CD4-positive, alpha-beta T cell treated with Interleukin-15 for 4 hours (primary cell): ENCODE measurements at places on chromosomes 6 and 20.

DNA sequence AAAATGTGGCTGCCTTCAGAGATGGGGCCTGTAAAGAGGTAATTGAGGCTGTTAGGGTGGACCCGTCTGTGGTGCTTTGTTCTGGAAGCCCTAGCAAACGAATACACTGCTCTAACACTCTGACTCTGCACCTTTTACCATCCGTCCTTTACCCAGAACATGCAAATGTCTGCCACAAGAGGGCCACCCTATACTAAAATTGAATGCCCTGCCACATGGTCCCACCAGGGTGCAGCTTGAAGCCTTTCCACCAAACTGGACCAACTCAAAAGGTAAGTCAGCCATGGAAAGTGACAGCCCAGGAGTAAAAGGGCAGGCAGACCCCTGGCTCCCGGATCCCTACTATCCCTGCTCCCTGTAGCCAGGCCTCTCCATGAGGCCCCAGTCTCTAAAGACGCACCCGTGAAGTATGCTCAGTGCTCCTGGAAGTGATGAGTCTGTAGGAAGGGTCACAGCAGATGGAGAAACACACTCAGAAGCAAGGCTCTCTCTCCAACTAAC lies 5.8 kb upstream of the BFSP1 start:
- peak; percentile 75 for DNase-seq

GRCh38 chr6:48419992-48420391 lies 309.0 kb upstream of the PTCHD4 start:
- DNase-seq, result no peak

DNA sequence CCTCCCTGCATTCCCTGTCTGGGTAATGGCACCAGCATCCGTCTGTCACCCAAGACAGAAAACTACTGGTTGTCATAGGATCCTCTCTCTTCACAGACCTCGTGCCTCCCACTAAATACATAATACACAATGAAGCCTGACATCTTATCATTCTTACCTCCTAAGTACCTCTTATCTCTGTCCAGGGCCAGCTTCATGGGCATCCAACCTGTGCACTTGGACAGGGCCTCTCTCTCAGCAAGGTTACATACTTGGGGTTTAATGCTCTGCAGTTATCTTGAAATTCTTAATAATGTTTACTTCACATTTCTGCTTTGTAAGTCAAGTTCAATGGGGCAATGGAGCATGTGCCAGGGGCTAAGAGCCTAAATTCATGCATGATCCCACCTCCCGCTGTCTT lies 30.8 kb upstream of the KLHL31 start:
- DNase-seq, result no peak

DNA sequence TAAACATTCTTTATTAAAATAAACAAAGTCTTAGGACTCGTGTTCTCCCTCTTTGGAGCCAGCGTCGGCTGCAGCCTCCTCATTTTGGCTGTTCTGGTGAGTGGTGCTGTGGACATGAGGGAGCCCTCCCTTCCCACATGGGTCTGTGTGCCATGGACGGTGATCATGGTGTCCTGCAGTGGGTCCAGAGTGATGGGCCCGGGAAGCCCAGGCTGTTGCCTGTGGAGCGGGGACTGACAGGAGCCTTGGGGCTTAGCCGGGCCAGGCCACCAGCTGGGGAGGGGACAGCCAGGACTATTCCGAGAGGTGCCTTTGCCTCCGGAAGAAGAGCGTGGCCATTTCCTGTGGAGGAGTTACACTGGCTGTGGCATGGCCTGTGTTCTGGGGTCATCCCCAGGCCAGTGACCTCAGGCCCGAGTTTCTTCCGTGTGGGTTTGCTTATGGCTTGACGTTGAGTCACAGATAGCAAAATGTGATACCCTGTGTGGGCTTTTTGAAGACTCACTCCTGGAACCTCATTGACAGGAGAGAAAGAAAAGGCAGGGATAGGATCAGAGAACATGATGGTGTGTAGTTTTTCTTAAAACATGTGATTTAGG lies 153.4 kb downstream of the DTNBP1 start:
- no peak for DNase-seq

DNA sequence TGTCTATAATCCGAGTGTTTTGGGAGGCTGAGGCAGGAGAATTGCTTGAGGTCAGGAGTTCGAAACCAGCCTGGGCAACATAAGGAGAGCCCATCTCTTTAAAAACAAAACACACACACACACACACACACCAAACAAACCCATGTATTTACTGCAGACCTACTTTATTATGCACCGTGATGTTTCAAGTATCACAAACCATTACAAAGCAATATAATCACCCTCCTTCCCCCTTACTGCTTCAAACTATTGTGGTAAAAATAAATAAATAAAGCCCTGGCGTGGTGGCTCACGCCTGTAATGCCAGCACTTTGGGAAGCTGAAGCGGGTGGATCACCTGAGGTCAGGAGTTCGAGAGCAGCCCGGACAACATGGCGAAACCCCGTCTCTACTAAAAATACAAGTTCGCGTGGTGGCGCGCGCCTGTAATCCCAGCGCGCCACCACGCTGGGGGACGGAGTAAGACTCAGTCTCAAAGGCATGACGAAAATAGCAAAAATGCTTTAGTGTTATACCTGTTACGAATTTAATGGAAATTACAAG lies 1.5 kb downstream of the TBCC start:
- no peak for DNase-seq

GRCh38 chr20:60030471-60030870 lies 72.2 kb downstream of the CDH26 start:
- no peak for DNase-seq

DNA sequence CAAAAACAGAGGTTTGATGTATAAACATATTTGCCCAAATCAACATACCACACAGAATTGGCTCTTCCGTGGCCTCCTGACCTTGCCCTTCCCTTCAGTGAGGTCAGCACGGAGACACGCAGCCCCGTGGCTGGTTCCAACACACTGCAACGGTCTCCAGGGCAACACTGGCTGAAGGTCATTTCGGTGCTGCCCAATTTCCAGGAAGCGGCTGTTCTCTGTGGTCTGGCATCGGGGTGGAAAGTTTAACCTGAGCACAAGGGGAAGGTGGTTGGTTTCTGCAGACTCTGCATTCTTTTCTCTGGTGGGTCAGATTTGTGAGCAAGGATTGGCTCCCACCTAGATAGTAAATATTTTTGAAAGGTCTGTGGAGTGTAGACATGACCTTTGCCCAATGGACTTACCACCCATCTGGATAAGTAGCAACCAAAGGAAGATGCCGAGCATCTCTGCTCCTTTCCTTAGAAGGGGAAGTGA lies 177.6 kb upstream of the PHACTR1 start:
- no peak for DNase-seq

DNA sequence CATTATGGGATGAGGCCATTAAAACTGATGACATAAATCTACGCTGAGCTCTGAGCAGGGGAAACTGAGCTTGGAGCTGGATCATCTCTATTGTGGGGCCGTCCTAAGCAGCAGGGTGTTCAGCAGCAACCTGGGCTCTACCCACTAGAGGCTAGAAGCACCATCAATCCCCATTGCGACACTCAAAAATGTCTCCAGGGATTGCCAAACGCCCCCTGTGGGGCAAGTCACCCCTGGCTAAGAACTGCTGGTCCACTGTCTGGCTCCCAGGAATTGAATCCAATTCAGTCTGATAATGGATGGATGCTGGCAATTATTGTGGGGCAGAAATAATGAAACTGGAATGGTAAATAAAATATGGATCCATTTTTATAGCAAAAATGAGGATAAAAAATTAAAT lies 38.2 kb downstream of the PMEPA1 start:
- no peak for DNase-seq

DNA sequence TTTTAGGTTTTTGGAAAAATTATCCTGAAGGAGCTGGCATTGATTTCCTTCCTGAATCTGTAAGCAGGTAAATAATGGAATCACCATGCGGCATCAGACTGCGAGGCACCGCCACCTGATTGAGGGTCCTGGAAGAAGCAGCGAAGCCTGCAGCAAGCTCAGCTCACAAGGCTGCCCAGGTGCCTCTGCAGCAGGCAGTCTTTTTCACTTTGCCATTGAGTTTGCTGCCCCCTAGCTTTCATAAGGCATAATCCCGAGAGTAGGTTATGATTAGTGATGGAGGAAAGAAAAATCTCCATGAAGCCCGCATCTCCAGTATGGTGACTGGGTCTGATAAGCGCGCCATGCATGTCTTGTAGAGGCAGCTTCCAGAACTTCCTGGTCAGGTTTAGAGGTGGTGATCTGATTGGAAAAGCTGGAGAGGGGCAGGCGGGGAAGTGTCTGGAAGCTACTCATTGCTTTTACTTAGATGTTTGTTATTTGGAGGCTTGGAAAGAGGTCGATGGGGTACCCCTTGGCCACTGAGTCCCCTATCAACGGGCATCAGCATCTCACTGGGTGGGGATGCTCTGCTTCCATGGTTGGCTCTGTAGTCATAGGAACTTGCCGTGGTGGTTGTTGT lies 26.7 kb downstream of the IYD start:
- DNase-seq, result peak; percentile 46

GRCh38 chr20:63570281-63571086 lies 3.6 kb downstream of the HELZ2 start:
- DNase-seq, result no peak

DNA sequence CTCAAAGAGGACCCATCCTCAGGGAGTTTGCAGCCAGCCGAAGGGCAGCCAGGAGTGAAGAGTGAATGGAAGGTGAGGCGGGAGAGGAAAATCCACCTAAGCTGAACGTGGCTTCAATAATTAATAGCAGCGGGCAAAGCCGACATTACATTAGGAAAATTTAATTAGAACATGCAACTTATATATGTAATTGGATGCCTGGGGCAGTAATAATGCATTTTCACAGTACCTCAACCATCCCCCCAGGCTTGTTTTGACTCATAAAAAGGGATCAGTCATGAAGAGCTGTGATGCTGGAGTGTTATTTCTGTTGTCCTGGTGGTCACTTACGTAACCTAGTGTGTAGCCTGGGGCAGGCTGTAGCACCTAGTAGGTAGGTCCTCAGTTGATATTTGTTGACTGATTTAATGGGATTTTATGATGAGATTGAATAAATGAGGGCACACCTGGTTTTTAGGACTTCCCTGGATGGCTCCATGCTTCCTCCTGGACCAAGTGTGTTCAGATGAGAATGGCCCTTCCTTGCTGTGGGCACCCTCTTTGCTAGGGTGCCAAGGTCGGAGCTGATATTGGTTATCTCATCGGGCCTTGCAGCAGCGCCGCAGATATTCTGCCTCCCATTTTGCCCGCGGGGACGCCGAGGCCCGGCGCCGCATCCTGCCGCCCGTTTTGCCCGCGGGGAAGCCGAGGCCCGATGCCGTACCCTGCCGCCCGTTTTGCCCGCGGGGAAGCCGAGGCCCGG lies 128.8 kb downstream of the CDH26 start:
- DNase-seq, result no peak

- no peak for DNase-seq
Observed at GRCh38 chr20:50491926-50492634, 18.1 kb upstream of the PTPN1 start.

GRCh38 chr6:36929152-36929551 lies 25.4 kb upstream of the PI16 start:
- DNase-seq, result no peak

- no peak for DNase-seq
Observed at GRCh38 chr6:10170816-10171215, 244.1 kb downstream of the TFAP2A start.

GRCh38 chr6:18763086-18763485 lies 375.9 kb downstream of the RNF144B start:
- no peak for DNase-seq

- peak; percentile 59 for DNase-seq
Observed at GRCh38 chr6:129748212-129748900, 38.4 kb upstream of the ARHGAP18 start.

DNA sequence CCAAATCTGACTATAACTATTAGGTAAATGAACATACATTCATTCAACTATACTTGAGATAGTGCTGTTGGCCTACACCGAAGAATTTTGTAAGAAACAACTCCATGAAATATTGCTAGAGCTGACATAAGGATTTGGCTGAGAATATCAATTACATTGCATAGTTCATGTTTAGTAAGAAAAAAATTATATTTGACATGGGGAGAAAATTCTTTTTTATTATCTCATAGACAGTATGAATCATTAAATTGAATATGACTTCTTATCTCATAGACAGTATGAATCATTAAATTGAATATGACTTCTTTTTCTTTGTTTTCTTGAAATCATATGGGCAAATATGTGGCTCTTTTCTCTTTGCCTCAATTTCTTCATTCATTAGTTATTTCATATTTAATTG lies 212.3 kb upstream of the HSF2 start:
- DNase-seq, result no peak

DNA sequence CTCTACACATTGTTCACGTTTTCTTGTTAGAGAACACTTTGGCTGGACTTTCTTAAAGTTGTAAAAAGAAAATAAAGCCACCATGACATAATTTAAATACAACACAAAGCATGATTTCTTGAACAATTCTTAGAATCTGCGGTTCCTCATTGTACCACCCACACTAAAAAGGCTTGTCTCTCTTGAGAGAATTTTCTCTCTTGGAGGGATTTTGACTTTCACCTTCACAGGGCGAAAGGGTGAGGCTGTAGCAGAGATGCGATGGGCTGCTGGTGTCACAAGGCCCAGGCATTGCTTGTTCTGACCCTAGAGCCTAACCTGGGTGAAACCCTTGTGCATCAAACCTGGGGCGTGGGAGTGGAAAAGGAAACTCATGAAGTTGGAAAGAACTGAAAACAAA lies 122.7 kb upstream of the RIPOR2 start:
- no peak for DNase-seq
